NCI-H1092 (cell line): ENCODE measurements at places on chromosomes 1 and 21.

- DNase-seq: no peak
These were observed 5.9 kb downstream of the SELENON start for GRCh38 chr1:25805863-25806225.

DNA sequence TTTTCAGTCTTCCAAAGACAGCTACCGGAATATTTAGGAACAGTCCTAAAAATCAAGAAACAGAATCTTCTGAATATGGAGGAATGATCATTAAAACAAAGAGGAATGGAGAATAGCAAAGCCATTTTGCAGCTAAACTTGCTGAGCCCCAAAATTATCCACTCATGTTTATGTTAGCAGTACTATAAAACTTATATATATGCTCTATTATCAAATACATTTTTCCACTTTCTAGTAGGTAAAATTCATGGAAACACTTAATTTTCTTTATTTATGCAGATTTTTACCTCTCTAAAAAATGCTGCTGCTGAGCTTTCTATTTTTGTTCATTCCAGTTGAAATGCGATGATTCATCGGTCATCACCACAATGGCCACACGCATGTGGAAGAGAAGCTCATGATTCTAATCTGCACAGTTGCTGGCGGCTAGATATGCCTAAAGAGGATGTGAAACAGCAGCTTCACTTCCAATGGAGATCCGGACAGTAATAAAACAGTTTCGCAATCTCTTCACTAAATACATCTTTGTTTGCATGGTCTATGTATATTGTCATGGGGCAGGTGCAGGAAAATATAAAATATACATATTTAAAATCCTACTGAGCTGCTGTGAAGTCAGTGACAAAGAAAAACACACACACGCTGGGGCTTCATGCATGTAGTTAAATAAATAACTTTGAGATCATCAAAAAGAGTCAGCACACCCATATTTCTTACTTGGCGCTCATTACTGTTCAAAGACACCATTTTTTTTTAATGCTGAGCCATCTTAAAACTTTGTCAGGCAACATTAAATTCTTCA lies 292.2 kb downstream of the SMYD3 start:
- no peak for DNase-seq

GRCh38 chr1:194215448-194215847 lies 1029.0 kb upstream of the B3GALT2 start:
- DNase-seq: no peak

DNA sequence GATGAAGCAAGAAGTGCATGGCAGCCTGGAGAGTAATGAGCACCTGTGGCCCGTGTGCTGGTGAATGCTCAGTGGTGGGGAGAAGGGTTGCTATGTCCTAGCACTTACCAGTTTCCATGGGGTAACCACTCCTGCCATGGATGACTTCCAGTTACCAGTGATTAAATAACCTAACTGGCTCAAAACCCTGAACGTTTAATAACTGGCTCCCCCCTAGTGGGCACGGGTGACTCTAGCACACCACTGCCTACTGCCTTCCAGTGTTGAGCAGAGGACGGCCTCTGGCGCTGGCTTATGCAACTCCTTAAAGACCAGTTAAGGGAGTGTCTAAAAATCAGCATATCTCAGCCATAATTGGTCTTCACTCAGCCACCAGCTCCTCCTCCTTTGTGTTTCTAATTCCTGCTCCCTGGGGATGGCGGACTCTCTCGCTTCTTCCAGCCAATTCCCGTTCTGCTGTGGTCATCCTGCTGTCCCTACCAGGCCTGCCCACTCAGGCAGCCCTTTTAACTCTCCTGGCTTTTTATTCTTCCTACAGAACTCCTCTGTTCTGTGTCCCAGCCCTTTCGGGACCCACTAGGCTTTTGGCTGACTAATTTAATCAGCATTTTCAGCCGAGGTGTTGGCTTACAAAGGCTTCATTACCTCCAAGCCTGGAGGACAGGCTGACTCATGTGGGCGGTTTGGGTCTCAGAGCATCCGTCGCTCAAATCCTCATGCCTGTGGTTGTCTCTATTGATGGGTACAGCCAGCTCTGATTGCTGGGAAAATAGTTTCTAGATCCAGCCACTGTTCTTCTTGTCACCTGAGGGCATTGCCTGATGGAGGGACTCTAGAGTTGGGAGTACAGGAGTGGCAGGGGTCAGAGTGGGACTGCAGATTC lies 332.4 kb downstream of the CAMTA1 start:
- no peak for DNase-seq

DNA sequence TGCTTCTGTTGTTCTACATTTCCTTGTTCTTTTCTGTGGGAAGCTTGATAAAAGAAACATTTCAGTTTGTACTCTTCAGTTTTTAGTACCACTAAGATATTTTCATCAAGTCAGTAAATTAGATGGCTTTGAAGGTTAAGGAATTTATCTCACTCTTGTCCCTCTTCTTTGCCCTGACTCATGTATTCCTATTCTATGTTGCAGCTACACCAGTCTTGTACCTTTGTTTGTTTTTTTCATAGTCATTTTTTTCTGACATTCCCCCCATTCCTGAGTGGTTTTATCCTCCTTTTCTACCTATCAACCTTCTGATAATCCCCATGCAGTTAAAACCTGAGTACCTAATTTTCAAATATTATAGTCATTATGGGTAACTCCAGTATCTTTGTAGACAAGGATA lies 65.4 kb downstream of the MAST2 start:
- no peak for DNase-seq

- no peak for DNase-seq
These were observed 7.9 kb downstream of the C8B start for GRCh38 chr1:56957931-56958330.

DNA sequence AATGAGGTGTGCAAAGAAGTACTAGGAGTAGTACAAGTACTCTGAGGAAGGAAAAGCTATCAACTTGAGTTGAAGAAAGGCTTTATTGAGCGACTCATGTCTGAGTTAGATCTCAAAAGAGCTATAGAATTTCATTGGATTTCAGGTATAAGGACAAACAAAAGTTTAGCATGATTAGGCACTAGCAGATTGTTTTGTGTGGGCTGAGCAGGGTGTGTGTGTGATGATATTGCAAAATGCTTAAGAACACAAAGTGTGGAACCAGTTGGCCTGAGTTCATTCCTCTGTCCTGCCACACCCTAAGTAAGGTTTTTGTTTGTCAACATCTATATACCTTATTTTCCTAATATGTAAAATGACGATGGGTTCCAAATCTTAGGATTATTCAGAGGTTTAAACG lies 158.9 kb downstream of the KCNK2 start:
- DNase-seq: no peak

GRCh38 chr1:109392788-109393616 lies 4.7 kb downstream of the SORT1 start:
- DNase-seq: no peak

- DNase-seq: no peak
These were observed 395.8 kb downstream of the PTPRU start for GRCh38 chr1:29631836-29632805.

GRCh38 chr1:151553659-151554058 lies 13.6 kb downstream of the TUFT1 start:
- no peak for DNase-seq

DNA sequence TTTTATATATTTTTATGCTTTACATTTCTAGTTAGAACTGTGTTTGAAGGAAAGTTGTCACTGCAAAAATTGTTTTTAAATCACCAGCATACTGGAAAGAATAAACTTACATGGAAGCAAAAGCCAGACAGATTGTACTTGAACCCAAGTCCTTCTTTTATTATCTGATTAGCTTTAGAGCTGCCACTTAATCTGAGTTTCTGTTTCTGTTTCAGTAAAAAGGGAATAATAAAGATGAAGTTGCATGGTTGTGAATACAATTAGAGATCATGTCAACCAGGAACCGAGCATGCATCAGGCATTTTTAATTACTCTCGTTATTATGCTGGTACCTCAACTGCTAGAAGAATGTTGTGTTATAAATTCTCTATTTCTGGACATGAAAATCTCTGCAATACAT lies 76.9 kb upstream of the EXO1 start:
- no peak for DNase-seq

GRCh38 chr1:165717918-165718515 lies 19.7 kb upstream of the ALDH9A1 start:
- DNase-seq: no peak

- DNase-seq: no peak
These were observed 6.1 kb downstream of the DFFB start for GRCh38 chr1:3863231-3863935.

DNA sequence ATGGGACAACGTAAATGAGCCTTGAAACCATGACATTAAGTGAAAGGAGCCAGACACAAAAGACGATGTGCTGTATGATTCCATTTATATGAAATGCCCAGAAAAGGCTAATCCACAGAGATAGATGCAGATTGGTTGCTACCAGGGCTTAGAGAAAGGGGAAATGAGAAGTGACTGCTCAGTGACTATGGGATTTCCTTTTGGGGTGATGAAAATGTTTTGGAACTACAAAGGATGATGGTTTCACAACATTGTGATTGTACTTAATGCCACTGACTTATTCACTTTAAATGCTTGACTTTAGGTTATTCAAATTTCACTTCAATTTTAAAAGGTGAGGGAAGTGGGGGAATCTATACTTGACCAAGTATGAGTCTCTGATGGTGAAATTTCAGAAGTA lies 414.3 kb downstream of the SETD4 start:
- DNase-seq: no peak

- no peak for DNase-seq
These were observed 51.1 kb downstream of the ATP2B4 start for GRCh38 chr1:203677771-203678170.

DNA sequence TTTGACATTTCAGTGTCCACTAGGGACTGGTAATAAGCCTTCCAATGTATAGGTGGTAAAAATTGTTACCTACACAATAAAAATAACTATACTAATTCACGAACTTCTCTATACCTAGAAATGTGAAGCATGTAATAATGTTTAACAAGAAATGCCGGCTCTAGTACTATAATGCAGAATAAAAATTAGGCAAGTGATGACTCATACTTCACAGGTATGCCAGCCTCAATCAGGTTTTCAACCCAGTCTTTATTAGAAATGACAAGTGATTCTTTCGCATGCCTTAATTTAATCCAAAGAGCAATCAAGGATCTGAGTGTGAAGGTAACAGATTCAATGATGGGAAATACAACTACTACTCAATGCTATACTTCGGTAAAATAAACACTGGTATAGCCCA lies 134.9 kb downstream of the RERE start:
- DNase-seq: no peak

GRCh38 chr1:87358219-87358618 lies 29.5 kb downstream of the LMO4 start:
- DNase-seq: no peak

GRCh38 chr1:14662116-14662515 lies 63.6 kb downstream of the KAZN start:
- no peak for DNase-seq

- DNase-seq: no peak
These were observed 341.9 kb downstream of the PTBP2 start for GRCh38 chr1:97063532-97063931.

- no peak for DNase-seq
These were observed 20.3 kb downstream of the ENO1 start for GRCh38 chr1:8858112-8858668.

- DNase-seq: no peak
These were observed 22.5 kb downstream of the JMJD4 start for GRCh38 chr1:227712648-227713047.

DNA sequence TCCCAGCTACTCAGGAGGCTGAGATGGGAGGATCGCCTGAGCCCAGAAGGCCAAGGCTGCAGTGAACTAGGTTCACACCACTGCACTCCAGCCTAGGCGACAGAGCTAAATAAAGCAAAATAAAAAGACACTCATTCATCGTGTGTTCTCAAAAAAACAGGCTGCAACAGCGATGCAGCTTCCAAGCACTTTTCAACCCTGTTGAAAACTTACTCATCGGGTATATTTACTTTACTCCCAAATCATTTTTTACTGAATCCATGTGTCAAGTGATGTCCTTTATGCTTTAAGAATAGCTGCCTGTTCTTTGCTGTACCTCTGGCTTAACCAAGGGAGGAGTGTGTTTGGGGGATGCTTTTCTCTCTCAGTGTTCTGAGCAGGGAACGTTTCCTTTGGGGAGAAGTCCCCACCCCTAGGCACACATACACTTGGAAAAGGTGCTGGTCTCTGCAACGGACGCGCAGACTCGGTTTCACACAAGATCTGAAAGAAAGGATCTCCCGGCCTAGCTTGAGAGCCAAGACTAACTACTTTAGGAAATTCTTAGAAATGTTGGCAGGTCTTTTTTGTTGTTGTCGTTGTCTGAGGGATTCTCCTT lies 1.4 kb downstream of the MAP1LC3C start:
- no peak for DNase-seq

DNA sequence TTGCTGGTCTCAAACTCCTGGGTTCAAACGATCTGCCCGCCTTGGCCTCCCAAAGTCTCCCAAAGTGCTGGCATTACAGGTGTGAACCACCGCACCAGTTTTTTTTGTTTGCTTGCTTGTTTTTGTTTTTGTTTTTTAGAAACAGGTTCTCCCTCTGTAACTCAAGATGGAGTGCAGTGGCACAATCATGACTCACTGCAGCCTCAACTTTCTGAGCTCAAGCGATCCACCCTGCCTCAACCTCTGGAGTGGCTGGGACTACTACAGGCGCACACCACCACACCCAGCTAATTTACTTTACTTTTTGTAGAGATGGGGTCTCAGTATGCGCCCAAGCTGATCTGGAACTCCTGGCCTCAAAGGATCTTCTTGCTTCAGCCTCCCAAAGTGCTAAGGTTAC lies 47.3 kb upstream of the USP1 start:
- no peak for DNase-seq

DNA sequence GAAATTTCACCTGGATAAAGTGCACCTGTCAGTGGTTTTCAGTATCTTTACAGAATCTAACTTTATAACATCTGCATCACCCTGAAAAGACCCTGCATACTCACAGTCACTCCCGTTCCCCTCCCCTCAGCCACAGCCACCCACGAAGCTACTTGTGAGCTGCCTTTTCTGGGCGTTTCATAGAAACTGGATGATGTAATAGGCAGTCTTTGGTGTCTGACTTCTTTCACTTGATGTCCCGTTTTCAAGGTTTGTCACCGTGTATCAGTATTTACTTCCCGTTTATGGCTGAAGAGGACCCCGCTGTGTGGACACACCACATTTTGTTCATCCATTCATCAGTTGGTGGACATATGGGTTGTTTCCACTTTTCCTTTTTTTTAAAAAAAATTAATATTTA lies 47.8 kb upstream of the LRRC3 start:
- no peak for DNase-seq

GRCh38 chr21:38920631-38921398 lies 115.1 kb downstream of the ETS2 start:
- DNase-seq: no peak

DNA sequence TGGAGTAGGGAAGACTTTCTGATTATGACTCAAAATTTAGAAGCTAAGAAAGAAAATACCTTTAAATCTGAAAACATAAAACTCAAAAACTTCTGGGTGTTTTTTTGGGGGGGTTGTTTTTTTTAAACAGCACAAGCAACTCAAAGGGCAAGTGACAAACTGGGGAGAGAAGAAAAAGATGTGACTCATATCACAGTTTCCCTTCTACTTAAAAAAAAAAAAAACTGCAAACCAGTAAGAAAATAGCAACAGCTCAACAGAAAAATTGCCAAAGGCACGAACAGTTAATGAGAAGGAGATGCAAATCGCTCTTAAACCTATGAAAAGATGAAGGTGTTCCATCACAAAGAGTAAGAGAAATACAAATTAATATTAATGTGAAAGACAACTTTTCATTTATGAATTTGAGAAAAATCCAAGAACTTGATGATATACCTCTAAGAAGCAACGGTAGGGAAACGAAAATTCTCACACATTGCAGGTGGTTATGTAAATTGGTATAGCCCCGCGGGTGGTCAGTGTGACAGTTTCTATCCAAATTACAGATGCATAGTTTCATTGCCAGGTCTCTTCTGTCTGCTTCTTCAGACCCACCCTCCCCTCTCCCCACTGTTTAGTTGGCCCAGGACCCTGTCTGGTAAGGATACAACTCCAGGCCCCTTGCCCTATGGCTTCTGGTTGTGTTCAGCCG lies 9.0 kb downstream of the IFNAR2 start:
- DNase-seq: no peak
